ENCODE measurements at places on chromosomes 6 and 20. TPM values are rescaled to one million over a fixed set of nuclear protein-coding genes. Genes with fewer than 3 reads are reported as not detected.
A peak's percentile ranks its signal among the peaks of the same experiment; 100 is the strongest.

Gene ADTRP
- total RNA-seq, result not detected

Gene SLC22A2
- total RNA-seq, result 0.62 TPM

Gene WFDC12
- not detected for total RNA-seq

Gene SYCP2
- total RNA-seq, result 6.6 TPM

Gene C6orf58
- total RNA-seq, result not detected

Gene HMGCLL1
- total RNA-seq, result 7.4 TPM

Gene MATN4
- 1.1 TPM for total RNA-seq

DNA sequence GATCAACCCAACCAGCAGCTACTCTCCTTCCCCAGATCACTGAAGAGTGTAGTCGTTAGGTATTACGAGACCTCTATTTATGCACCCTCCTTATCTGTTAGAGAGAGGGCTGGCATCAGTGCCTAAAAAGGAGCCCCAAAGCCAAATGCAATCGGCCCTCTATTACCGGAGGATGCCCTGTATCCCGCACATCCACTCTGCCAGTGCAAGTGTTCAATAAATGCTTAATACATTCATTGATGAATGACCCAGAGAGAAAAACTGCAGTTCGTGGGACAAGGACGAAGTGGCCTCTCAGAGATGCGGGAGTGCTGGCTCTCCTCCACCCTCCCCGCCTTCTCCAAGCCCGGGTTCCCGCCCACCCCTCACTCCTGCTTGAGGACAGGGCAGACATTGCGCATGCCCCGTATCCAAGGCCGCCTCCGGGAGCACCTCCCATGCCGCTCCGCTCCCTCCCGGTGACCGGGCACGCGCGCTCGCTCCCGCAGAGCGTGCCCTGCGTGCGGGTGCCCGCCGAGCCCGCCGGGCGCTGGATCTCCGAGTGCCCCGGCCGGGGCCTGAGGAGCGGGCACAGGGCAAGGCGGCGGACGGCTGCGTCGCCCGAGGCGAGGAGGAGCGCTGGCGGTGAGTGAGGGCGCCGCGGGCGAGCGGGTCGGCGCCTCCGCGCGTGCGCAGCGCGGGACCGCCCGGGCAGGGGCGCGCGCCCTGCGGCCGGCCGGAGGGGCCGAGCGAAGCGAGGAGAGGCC lies 27.2 kb upstream of the BTBD3 start:
- DNase-seq, result peak; percentile 97

DNA sequence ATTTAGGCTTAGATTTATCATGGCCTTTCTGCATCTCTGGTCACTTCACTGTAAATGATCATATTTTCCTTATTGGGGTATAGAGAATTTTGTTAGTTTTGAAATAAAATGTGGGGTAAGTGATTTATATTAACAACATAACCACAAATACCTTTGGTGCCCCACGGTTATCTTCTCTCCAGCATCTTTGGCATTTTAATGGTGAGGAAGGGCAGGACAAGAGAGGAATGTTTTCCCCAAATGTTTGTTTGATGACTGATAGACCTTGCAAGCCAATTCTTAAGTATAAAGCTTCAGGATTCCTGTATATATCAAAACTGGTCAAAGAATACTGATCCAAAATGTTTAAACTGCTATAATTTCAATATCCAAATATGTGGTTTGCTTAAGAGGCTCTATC lies 171.6 kb upstream of the SMLR1 start:
- DNase-seq, result no peak

DNA sequence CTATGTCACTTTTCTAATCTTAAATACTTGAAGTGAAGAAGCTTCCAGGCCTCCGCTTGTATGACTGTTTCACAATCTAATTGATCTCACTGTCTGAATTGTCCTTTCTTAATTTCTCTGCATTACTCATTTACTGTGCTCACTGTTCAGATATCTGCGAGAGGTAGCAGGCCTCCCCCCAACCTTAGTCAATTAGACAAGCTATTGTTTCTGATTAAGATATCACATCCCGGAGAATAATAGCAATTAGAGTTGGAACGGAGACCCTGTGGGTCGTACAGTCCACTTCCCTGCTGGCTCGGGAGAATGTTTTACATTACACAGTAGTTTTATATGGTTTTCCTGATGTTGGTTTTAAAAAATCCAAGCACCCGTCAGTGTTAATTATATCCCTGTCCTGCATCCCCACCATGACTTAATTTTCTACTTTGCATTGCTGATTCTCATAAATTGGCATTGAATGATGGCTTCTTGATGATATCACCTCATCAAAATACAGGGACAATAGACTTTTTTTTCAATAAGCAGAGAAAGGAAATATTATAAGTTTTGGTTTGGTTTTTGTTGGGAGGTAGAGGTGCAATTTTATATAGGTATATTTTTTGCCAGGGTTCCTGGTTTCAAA lies 178.7 kb upstream of the TSHZ2 start:
- DNase-seq, result no peak

- no peak for DNase-seq
These were observed 610 bp downstream of the PSORS1C1 start for GRCh38 chr6:31114970-31115849.

- DNase-seq, result no peak
These were observed 68.8 kb downstream of the EYS start for GRCh38 chr6:65638047-65638831.

DNA sequence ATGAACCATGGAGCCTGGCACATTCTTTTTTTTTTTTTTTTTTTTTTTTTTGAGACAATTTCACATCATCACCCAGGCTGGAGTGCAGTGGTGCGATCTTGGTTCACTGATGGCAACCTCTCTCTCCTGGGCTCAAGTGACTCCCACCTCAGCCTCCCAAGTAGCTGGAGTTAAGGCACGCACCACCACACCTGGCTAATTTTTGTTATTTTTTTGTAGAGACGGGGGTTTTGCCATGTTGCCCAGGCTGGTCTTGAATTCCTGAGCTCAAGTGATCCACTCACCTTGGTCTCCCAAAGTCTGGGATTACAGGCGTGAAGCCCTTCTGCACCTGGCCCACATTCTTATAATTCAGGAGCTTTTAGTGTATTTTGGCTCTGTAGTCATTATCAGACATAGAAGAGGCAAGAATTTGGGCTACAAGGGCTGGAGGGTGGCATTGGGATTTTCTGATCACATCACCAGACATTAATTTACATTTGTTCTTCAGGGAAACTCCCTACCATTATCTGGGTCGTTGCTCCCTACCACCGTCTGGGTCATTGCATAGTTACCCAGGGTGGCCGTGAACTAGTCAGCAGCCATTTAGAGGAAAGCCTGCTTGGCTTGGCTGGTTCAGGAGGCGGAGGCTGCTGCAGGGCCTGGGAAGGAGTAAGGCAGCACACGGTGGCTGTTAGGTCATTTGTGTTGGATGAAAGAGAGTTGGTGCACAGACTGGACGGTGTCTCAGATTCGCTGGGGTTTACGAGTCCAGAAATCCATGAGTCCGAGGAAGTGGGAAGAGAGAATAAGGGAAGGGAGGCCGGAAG lies 17.6 kb downstream of the ARID1B start:
- no peak for DNase-seq

GRCh38 chr6:44177691-44178423 lies 19.2 kb downstream of the CAPN11 start:
- DNase-seq, result no peak

DNA sequence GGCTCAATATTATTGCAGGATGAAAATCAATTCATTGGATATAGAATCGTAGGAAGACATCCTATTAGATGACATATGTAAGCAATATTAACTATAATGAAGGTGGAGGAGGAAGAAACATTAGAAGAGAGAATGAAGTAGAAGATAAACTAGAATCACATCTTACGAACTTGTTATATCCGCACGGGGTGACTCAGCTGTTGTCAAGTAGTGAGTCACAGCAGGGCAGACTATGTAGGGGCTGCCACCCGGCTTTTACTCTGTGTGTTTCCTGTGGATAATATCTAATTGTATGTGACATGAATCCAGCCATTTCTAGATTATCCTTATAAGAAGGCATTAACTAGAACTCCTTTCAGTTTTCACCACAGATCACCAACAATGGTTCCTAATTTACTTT lies 520.2 kb downstream of the DOK5 start:
- no peak for DNase-seq

DNA sequence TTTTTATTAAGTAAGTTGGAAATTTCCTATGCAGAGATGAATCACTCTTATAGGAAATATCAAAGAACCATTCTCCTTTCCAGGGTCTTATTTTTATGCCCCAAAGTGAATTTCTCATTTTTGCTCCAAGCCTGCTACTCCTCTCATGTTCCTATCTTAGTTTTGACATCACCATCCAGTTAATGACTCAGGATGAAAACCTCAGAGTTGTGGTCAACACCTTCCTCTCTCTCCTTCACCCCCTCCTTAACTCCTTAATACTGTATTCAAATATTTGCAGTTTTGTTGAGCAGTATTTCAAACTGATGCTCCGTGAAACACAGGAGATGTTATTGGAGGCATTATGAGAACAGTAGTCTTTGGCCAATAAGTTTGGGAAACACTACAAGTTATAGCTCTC lies 64.1 kb downstream of the NRN1 start:
- DNase-seq, result no peak

- no peak for DNase-seq
These were observed 270.8 kb downstream of the CD83 start for GRCh38 chr6:14388371-14388770.

DNA sequence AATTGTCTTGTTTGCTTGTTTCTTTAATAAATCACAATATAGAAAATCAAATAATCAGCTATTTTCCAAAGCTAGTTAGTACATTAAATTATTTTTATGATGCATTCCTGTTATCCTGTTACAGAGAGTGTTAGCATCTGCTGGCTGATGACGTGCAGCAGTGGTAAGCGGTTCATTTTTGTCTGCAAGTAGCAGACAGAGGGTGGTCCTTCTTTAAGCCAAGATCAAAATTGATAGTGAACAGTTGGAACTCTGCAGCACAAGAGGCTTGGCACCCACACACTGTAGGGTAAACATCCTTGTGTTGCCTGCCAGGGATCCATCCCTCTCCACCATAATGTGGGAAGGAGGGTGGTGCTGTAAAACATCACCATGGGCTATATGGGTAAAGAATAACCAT lies 158.3 kb downstream of the FRK start:
- peak; percentile 12 for DNase-seq

GRCh38 chr6:148464319-148465010 lies 121.8 kb downstream of the SASH1 start:
- DNase-seq, result peak; percentile 92

- DNase-seq, result no peak
These were observed 20.7 kb upstream of the DST start for GRCh38 chr6:56663344-56663743.

GRCh38 chr20:15643713-15644112 lies 929.5 kb downstream of the KIF16B start:
- DNase-seq, result no peak

GRCh38 chr6:37566111-37566949 lies 66.6 kb upstream of the CCDC167 start:
- peak; percentile 54 for DNase-seq

DNA sequence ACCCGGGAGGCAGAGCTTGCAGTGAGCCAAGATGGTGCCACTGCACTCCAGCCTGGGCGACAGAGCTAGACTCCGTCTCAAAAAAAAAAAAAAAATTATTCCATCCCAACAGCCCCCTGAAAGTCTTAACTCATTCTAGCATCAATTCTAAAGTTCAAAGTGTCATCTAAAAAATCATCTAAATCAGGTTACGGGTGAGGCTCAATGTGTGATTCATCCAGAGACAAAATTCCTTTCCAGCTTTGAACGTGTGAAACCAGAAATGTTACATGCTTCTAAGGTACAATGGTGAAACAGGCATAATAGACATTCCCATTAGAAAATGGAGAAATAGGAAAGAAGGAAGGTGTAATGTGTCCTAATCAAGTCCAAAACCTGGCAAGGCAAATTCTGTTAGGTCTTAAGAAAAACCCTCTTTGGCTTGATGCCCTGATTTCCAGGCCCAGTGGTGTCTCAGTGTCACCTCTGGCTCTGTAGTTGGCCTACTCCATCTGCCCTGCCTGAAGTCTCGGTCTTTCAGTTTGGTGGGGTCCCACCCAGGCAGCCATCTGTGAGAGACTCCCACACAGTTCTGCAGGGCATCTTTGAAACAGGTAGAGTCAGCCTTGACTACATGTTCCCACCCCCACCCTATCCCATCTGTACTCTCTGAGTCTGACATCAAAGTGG lies 43.5 kb downstream of the HFE start:
- DNase-seq, result no peak

DNA sequence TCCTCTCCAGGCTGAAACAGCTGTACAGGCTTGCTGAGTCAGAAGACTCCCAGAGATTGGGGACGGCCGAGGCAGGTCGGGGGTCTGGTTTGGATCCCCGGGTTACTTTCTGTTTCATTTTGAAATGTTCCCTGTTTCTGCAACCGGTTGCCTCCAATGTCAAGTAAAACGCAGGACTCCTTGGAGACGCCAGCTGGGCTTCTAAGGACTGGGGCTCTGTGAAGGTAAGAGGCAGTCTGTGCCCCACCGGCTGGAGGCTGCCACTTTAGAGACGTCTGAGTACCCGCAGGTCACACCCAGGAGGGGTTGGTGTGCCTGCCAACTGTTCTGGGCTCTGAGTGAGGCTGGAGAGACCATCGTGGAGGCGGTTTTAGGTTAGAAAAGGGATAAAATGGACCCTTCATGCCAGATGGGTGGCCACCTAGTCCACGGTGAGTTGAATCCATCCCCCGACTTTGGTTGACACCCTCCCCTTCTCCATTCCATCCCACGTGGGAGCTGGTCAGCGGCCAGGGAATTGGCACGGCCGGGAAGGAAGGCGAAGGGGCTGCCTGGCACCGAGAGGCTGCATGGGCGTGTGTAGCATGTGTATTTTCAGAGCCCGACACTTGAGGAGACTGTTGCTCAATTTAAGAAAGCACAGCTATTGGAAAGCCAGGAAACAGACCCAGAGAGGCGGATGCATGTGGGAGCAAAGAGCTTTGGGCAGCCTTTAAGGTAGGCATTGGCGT lies 240.9 kb downstream of the PHACTR1 start:
- peak; percentile 78 for DNase-seq

GRCh38 chr20:21100578-21101452 lies 5.3 kb downstream of the LINC00237 start:
- no peak for DNase-seq

GRCh38 chr6:2659381-2659780 lies 91.3 kb downstream of the MYLK4 start:
- peak; percentile 17 for DNase-seq

- no peak for DNase-seq
These were observed 167.1 kb downstream of the PHF3 start for GRCh38 chr6:63802606-63803206.

- DNase-seq, result no peak
These were observed 5.1 kb upstream of the PHF3 start for GRCh38 chr6:63630466-63630865.

- DNase-seq, result no peak
These were observed 71.0 kb downstream of the FUT9 start for GRCh38 chr6:96086745-96087144.

DNA sequence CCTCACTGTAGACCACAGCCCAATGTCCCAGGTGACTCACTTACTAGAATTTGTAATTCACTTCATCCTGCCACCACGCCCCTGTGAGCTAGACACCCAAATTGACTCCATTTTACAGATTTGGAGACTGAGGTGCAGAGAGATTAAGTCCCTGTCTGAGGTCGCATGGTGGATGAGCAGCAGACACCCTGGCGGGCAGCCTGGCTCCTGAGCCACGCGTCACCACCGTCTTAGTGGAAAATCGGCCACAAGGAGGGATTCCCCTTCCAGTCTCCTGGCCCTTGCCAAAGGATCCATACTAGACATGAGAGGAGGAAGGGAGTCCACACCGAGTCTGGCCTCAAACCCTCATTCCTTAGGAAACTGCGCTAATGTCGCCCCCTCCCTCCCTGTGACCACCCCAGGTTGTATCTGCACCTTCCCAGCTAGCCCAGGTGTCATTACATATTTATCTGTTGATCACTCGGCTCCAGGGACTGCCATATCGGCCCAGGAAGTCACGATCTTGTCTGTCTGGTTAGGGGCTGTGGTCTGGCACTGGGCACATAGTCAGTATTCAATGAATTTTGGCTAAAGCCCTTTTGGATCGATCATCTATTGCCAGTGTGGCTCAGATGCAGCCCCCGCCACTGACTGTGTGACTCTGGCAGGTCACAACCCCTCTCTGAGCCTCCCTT lies 25.7 kb upstream of the PTGIS start:
- no peak for DNase-seq
